ENCODE measurements at places on chromosomes 4 and X.

- no peak for DNase-seq
Measured at GRCh38 chr4:65083076-65083475, 587.2 kb downstream of the EPHA5 start.

DNA sequence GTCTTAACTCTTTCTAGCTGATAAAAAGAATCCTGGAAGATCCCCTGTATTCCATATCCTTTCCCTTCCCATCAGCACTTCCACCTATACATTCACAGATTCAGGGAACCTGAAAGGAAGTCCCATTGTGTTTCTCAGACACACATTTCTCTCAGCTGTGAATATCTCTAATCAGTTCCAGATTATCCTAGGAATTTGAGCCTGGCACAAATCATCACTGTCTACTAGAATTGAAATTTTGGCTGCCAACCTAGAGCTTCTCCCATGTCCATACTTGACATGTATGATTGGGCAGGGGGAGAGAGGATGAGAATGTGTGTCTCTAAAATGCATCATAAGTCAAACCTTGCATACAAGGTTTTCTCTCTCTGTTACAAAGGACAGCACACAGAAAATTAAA, 53.1 kb downstream of the NDST3 start:
- no peak for DNase-seq

GRCh38 chr4:41015016-41015675, 199.2 kb downstream of the APBB2 start:
- DNase-seq, result no peak

- no peak for DNase-seq
Measured at GRCh38 chrX:135421537-135421931, 210 bp upstream of the SMIM10L2A start.

- no peak for DNase-seq
Measured at GRCh38 chr4:108852691-108853090, 89.8 kb upstream of the ETNPPL start.

DNA sequence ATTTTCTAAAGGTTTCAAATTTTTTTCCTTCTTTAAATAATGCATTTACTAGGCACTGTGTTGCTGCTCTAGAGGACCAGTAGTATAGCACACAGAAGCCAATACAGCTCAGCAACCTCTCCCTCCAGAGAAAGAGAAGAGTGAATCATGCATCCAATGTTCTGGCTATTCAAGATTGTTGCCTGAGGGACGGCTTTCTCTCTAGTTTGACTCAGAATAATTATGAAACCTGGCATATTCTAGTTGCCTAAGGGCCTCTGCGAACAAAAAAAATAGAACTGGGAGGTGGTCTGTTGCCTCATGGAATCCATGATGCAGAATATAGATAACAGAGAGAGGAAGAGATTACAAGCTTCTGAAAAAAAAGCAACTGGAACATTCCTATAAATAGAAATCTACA, 1233.3 kb upstream of the PABPC4L start:
- peak; percentile 58 for DNase-seq

DNA sequence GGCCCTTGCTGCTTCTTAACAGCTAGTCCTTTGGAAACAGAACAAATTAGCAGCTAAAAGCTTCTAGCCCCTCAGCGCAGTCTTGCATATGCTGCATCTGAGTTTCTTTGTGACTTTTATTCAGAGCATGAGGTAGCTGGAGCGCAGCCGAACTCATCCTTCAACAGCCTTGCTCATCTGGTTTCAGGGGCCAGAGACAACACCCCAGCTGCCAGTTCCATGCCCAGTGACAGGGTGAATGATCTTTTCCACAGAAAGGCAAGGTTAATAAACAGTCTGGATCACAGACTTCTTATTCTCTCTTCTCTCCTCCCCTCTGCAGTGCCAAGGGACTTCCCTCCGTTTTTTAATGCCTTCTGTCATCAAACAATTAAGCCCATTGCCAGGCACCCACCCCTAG, 216.6 kb upstream of the INTU start:
- DNase-seq, result no peak

DNA sequence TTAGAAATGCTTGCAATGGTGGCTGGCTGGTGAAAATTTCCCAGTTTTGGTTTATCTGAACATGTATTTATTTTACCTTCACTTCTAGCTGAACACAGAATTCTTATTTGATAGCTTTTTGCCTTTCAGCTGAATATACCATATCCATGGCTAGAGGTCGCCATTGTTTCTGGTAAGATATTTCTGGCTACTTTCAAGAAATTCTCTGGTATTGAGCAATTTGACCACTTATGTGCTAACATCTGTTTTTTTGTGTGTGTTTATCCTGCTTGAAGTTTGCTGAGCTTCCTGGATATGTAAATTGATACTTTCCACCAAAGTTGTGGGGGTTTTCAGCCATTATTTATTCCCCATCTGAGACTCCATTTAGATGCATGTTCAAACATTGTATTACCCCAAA, 75.4 kb downstream of the FBXW7 start:
- DNase-seq, result peak; percentile 12

- DNase-seq, result no peak
Measured at GRCh38 chrX:109841257-109841656, 108.2 kb upstream of the ACSL4 start.

DNA sequence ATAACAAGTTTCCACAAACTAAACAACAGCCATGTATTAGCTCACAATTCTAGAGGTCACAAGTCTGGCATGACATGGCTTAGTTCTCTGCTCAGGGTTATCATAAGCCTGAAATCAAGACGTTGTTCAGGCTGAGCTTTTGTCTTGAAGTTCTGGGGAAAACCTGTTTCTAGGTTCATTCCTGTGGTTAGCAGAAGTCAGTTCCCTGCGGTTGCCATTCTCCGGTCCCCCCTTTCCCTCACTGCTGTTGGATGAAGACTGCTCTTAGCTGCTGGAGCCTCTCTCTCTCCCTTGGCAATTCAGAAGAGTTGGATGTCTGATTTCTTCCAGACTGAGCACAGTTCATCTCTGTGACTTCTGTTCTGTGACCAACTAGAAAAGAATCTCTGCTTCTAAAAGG, 962.6 kb downstream of the PCDH7 start:
- DNase-seq, result no peak

DNA sequence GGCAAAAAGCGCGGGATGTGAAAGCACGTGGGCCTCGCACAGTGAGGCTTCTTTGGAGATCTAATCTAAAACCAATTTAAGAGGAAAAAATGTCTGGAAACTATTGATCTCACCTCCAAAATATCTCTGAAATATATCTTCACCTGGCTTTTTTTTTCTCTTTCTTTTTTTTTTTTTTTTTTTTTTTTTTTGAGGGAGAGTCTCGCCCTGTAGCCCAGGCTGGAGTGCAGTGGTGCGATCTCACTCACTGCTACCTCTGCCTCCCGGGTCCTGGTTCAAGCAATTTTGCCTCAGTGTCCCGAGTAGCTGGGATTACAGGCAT, 383 bp upstream of the ZMAT1 start:
- no peak for DNase-seq

DNA sequence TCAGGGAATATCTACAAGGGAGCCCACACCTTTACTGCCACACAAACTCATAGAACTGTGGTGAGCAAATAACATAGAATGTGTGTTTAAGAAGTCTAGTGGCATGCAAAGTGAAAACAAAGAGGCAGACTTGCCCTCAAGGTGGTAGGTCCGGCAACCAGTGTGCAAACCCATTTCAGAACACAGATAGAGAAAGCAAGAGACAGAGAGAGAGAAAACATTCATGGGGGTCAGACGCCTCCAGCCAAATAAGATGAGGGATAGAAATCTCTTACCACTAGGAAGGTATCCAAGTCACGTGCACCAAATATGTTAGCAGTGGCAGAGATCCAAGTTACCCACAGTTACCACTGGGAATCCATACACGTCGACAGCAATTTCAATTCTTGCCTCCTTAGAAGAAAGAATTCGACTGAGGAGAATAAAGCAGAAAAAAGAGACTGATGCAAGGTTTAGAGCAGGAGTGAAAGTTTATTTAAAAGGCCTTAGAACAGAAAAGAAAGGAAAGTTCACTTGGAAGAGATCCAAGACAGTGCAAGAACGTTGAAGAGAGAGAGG, 252.8 kb downstream of the NAP1L3 start:
- DNase-seq, result no peak

DNA sequence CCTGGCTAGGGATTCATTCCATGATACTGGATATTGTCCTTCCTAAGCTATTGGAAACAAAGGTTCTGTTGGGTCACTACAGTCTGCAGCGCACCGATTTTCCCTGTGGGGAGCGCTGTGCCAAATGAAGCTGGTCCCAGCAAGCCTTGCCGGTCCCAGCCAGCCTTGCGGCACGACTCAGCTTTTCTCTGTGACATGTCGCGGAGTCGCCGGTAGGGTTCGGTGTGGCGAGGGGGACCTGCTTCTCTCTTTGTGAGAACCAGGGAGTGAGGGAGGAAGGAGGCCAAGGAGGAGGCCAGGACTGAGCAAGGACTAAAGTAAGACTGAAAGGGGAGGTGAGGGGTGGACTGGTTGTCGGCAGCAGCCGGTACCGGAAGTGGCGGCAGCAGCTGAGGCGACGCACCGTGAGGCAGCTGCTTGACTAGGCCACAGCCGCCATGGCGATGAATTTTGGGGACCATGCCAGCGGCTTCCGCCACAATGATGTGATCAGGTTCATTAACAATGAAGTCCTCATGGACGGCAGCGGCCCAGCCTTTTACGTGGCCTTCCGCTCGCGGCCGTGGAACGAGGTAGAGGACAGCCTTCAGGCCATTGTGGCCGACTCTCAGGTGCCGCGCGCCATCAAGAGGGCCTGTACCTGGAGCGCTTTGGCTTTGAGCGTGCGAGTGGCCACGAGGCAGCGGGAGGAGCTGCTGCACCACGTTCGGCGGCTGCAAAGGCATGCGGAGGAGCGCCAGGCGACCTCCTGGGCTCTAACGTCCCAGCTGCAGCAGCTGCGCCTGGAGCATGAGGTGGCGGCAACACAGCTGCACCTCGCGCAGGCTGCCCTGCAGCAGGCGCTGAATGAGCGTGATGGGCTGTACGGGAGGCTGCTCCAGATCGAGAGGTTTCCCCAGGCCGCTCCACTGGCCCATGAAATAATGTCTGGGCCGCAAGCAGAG, at the start of gene TEX13D:
Gene TEX13D (plus strand): TSS at position 180 of the 944 bp plus-strand sequence. CDS start 258 bp downstream, at position 438.
- DNase-seq, result no peak

- DNase-seq, result no peak
Measured at GRCh38 chrX:149628280-149628679, 3.3 kb downstream of the TMEM185A start.

- peak; percentile 44 for DNase-seq
Measured at GRCh38 chr4:139606579-139607501, 50.8 kb upstream of the SETD7 start.

GRCh38 chr4:139609647-139610046, 53.6 kb upstream of the SETD7 start:
- DNase-seq, result no peak

All from amniotic stem cell (primary cell).